ENCODE measurements at places on chromosomes 3 and 15. TPM values are rescaled to one million over a fixed set of nuclear protein-coding genes. Genes with fewer than 3 reads are reported as not detected.

DNA sequence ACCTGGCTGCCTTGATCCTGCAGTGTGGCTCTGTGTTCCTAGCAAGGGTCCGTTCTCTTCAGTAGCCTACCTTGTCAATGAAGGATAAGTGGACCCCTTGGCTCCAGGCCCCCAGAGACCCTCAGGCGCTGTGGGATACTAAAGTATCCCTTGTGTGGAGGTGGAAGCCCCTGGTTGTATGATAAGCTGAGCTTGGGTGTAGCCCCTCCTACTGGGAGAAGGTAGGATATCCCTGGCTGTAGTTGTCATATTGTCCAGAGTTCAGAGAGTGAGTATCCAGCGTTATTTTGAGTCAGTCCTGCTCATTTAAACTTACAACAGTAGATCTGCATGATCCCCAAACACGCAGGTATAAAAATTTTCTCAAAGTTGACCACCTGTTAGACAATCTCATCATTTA lies 496.8 kb downstream of the CNTN4 start:
- H3K36me3 ChIP-seq, result no peaks in the 10 kb centered on the region
- H3K4me3 ChIP-seq, result no peak overlapping the region
- H3K27me3 ChIP-seq, result no peaks in the 10 kb centered on the region

DNA sequence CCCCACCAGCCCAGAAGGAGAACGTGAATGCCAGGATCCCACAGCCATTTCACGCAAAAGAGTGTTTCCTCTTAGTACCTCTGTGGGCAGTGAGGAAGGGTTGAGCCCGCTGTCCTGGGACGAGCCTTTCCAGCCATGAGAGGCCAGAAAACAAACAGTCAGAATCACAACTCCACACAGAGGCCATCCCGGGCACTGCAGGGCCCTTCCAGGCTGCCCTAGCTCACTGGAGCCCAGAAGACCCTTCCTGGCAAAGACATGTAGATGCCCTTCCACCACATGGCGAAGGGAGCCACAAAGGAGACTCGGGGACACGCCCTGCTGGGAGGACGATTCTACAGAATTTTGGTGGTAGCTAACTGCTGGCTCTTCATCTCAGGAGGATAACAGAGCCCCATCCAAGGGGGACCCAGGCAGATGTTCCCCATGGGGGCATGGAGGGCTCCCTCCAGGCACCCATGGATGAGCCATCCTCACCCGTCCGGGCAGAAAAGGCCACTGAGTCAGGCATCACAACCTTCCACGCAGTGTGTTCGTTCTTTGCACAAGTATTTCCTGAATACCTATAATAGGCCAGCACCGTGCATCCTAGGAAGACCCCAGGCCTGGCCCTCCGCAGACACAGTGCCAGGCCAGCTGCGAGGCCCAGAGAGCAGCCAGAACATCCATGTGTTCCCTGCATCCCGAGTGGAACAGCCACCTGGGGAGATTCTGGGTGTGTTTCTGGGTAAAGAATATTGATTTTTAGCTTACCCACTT lies 47.2 kb downstream of the SLC12A8 start:
- H3K36me3 ChIP-seq, result no peaks in the 10 kb centered on the region
- no peak overlapping the region for H3K4me3 ChIP-seq
- H3K27ac ChIP-seq, result no peak overlapping the region
- DNase-seq, result no peak
- no peaks in the 10 kb centered on the region for H3K27me3 ChIP-seq
- H3K4me1 ChIP-seq, result peaks cover 14% of the 10 kb centered on the region

- H3K27me3 ChIP-seq, result no peaks in the 10 kb centered on the region
- H3K27ac ChIP-seq, result peak overlapping the region; percentile 43
- no peak overlapping the region for H3K4me3 ChIP-seq
- DNase-seq, result no peak
Measured at GRCh38 chr3:177221744-177222143, 24.5 kb upstream of the TBL1XR1 start.

GRCh38 chr3:185207931-185208746 lies 45.7 kb downstream of the EHHADH start:
- no peak overlapping the region for H3K27ac ChIP-seq
- H3K4me1 ChIP-seq, result no peaks in the 10 kb centered on the region
- H3K27me3 ChIP-seq, result no peaks in the 10 kb centered on the region
- H3K4me3 ChIP-seq, result no peak overlapping the region
- no peak for DNase-seq
- peaks cover 5% of the 10 kb centered on the region for H3K36me3 ChIP-seq

NUP210 gene
- total RNA-seq, result 49.8 TPM

CYP1A1 gene
- total RNA-seq, result not detected

GRCh38 chr3:76958861-76959260 lies 81.0 kb upstream of the ROBO2 start:
- no peak overlapping the region for H3K4me3 ChIP-seq
- H3K27me3 ChIP-seq, result no peaks in the 10 kb centered on the region
- no peak for DNase-seq
- no peak overlapping the region for H3K27ac ChIP-seq
- H3K4me1 ChIP-seq, result no peaks in the 10 kb centered on the region
- H3K36me3 ChIP-seq, result no peaks in the 10 kb centered on the region

TM4SF4 gene
- not detected for total RNA-seq

IL17RD gene
- 5.4 TPM for total RNA-seq

GRCh38 chr3:64357481-64357880 lies 132.2 kb upstream of the PRICKLE2 start:
- peaks cover 16% of the 10 kb centered on the region for H3K4me1 ChIP-seq
- no peak for DNase-seq

GRCh38 chr3:36738702-36739101 lies 25.7 kb downstream of the DCLK3 start:
- no peak for DNase-seq
- H3K4me1 ChIP-seq, result no peaks in the 10 kb centered on the region
- no peak overlapping the region for H3K27ac ChIP-seq
- no peaks in the 10 kb centered on the region for H3K36me3 ChIP-seq

- H3K4me3 ChIP-seq, result no peak overlapping the region
- peaks cover 14% of the 10 kb centered on the region for H3K36me3 ChIP-seq
- H3K27me3 ChIP-seq, result no peaks in the 10 kb centered on the region
- no peak for DNase-seq
- no peak overlapping the region for H3K27ac ChIP-seq
Measured at GRCh38 chr3:130950124-130950523, 56.2 kb downstream of the ATP2C1 start.

DNA sequence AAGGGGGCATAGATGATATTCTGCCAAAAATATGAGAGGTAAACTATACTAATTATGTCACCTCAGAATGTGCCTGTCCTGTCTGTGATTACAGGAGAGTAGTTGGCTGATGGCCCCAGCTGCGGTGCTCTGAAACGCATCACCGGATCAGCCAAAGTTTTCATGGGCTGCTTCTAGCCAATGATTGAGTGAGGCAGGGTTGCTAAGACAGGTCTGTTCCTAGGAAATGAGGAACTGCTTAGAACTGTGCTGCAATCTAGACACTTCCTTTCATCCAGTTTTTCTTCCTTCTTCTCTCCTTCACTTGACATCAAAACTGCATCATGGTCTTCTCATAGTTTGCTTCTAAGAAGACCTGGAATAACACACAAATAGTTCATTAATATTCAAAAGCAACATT lies 124.0 kb downstream of the KCNH8 start:
- H3K27me3 ChIP-seq, result no peaks in the 10 kb centered on the region
- no peaks in the 10 kb centered on the region for H3K4me1 ChIP-seq
- no peaks in the 10 kb centered on the region for H3K36me3 ChIP-seq
- H3K4me3 ChIP-seq, result no peak overlapping the region

- H3K27me3 ChIP-seq, result no peaks in the 10 kb centered on the region
- H3K4me3 ChIP-seq, result no peak overlapping the region
- no peak for DNase-seq
- no peaks in the 10 kb centered on the region for H3K4me1 ChIP-seq
- H3K36me3 ChIP-seq, result no peaks in the 10 kb centered on the region
- no peak overlapping the region for H3K27ac ChIP-seq
Measured at GRCh38 chr3:114128826-114129225, 50.0 kb downstream of the DRD3 start.

DNA sequence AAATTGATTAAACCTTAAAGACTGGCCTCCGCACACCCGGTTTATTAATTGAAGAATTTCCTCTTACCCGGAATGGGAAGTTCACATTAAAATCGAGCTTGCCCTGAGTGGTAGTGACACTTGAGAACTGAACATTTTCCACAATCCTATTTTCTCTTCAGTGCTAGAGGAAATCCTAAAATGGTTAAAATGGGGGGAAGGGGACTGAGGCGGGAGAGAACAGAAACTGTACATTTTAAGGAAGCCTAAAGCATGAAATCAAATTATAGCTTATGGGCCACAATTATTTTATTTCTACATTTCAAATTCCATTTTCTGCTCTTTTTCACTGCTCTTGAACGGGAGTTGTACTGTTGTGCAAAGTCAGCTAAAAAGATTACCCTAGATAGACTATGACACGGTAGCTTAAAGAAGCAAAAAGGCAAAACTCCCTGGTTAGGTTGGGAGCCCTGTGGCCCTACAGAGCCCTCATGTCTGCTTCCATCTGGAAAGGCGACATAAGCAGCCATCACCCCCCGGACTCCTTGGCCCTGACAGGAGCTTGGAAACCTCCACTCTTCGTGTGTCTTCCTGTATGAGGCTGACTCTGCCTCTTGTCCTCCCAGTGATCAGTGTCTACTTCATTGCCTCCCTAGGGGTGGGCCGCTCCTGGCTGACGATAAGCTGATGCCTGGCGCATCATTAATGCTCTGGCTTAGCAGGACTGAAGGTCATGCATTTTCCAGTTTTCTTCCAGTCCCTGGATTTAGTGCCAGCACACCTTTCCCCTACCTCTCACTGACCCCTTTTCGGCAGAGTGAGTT lies 79.3 kb downstream of the EEFSEC start:
- no peaks in the 10 kb centered on the region for H3K36me3 ChIP-seq
- DNase-seq, result no peak
- no peaks in the 10 kb centered on the region for H3K27me3 ChIP-seq
- H3K4me1 ChIP-seq, result no peaks in the 10 kb centered on the region
- no peak overlapping the region for H3K4me3 ChIP-seq
- no peak overlapping the region for H3K27ac ChIP-seq

CADPS gene
- total RNA-seq, result 0.60 TPM

- no peaks in the 10 kb centered on the region for H3K27me3 ChIP-seq
- peaks cover 15% of the 10 kb centered on the region for H3K36me3 ChIP-seq
- no peak for DNase-seq
- no peak overlapping the region for H3K4me3 ChIP-seq
Measured at GRCh38 chr3:49161808-49162530, 4.2 kb downstream of the CCDC71 start.

GRCh38 chr3:107772016-107772415 lies 249.3 kb downstream of the BBX start:
- H3K4me1 ChIP-seq, result no peaks in the 10 kb centered on the region
- H3K36me3 ChIP-seq, result no peaks in the 10 kb centered on the region
- DNase-seq, result no peak

NOX5 gene
- 22.4 TPM for total RNA-seq

- no peaks in the 10 kb centered on the region for H3K36me3 ChIP-seq
- H3K4me3 ChIP-seq, result no peak overlapping the region
- DNase-seq, result no peak
- peaks cover 13% of the 10 kb centered on the region for H3K4me1 ChIP-seq
- H3K27me3 ChIP-seq, result no peaks in the 10 kb centered on the region
Measured at GRCh38 chr15:31499236-31499952, 172.8 kb downstream of the KLF13 start.

DNA sequence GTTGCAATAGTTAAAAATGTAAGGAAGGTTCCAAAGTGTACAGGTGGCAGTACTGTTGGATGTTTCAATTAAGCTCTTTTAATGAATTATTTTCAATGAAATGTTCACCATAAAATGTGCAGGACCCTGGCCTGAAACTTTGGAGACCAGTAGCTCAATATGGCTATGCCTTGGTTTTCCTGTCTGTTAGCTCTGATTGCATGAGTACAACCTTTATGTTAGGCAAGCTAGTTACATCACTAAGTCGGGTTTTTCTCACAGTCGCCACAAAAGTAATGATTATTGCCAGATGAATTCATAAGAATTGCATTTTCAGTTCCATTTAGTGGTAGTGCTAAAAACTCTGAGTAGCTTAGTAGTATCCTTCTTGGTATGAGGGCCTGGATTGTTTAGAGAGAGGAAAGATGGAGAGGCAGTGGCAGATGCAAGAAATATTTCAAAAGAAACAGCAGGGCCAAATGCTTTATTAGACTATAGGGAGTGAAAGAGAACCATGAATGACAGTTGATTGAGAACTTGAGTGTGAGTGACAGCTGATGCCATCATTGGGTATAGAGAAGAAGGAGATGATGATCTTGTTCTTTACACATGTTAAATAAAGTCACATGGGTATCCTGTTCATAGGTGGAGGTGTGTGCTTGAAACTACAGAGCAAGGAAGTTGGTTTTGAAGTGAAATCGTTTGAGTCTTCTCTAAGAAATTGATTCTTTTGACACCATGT lies 109.5 kb downstream of the AKAP13 start:
- H3K4me1 ChIP-seq, result peaks cover 63% of the 10 kb centered on the region
- no peak overlapping the region for H3K4me3 ChIP-seq
- no peaks in the 10 kb centered on the region for H3K27me3 ChIP-seq
- peaks cover 15% of the 10 kb centered on the region for H3K36me3 ChIP-seq
- no peak for DNase-seq
- H3K27ac ChIP-seq, result no peak overlapping the region

DNA sequence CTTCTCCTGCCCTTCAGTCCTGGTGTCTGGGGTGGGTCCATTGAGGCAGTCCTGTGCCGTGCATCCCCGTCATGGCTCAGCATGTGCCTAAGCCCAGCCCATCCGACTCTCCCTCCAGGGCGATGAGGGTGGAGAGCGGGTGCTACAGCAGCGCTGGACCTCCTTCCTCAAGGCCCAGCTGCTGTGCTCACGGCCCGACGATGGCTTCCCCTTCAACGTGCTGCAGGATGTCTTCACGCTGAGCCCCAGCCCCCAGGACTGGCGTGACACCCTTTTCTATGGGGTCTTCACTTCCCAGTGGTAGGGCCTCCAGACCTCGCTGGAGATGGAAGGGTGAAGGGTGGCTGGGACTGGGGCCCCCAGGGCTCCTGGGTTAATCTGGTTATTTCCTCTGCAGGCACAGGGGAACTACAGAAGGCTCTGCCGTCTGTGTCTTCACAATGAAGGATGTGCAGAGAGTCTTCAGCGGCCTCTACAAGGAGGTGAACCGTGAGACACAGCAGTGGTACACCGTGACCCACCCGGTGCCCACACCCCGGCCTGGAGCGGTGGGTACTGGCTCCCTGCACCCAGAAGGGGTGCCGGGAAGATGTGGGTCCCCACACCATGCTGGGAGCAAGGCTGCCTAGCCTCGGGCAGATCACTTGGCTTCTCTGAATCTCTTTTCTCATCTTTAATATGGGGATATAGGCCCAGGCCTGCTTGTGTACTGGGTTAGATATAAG lies 10.1 kb downstream of the CIB1 start:
- peak overlapping the region; percentile 16 for H3K27ac ChIP-seq
- H3K4me3 ChIP-seq, result no peak overlapping the region
- peaks cover 47% of the 10 kb centered on the region for H3K4me1 ChIP-seq
- H3K36me3 ChIP-seq, result peaks cover 55% of the 10 kb centered on the region
- DNase-seq, result no peak

SLC30A4 gene
- 11.8 TPM for total RNA-seq

DNA sequence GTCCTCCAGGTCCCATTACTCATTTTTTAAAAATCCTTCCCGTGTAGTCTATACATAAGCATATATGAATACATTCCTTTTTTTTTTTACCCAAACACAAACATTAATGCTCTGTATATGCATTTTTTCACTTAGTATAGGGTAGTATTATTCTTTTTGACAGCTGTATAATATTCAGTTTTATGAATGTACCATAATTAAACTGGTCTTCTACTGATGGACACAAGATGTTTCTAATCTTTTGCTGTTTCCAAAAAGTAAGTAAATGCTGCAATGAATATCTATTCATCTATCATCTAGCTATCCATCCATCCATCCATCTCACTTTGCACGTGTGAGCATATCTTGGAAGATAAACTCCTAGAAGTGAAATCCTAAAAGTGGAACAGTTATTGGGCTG lies 110.8 kb downstream of the IGF2BP2 start:
- H3K36me3 ChIP-seq, result no peaks in the 10 kb centered on the region
- H3K4me3 ChIP-seq, result no peak overlapping the region
- no peak overlapping the region for H3K27ac ChIP-seq
- no peak for DNase-seq
- H3K27me3 ChIP-seq, result no peaks in the 10 kb centered on the region

Measured in spleen (tissue), 13 donors.